Central memory CD4-positive, alpha-beta T cell (primary cell): ENCODE measurements at places on chromosomes 4 and X.

DNA sequence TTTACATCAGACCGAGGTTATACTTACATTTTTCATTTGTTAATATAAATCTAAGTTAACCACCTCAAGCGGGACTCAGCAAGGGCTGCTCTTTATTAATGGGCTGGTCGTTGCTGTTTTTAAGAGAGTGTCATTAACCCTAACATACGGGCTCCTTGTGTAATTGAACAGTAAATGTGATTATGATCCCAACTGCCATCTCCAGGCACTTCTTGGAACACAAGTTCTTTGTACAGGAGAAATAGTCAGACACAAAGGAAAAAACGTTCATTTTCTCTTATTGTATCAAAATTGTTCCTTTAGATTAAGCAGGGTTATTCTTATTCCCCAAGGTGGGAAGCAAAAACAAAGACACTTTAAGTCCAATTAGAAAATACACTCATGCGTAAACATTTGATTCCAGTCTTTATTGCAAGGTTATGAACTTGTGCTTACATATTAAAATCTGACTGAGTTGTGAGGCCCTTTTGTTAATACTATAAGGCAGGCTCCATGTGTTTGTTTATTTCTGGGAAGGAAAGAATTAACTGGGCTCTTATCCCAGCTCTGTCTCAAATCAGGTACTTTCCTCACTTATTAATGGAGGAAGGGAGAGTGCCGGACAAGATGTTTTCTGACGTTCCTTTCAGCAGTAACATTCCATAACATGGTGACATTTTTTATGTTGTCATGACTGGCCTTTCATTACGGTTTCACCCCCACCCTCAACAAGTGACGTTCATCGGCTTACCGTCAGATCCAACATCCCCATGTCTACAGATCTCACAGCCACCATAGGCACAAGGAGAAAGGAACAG, 95.9 kb downstream of the RASL11B start:
- DNase-seq: no peak

- DNase-seq: no peak
Observed at GRCh38 chrX:150879855-150880807, 18.3 kb downstream of the CD99L2 start.

DNA sequence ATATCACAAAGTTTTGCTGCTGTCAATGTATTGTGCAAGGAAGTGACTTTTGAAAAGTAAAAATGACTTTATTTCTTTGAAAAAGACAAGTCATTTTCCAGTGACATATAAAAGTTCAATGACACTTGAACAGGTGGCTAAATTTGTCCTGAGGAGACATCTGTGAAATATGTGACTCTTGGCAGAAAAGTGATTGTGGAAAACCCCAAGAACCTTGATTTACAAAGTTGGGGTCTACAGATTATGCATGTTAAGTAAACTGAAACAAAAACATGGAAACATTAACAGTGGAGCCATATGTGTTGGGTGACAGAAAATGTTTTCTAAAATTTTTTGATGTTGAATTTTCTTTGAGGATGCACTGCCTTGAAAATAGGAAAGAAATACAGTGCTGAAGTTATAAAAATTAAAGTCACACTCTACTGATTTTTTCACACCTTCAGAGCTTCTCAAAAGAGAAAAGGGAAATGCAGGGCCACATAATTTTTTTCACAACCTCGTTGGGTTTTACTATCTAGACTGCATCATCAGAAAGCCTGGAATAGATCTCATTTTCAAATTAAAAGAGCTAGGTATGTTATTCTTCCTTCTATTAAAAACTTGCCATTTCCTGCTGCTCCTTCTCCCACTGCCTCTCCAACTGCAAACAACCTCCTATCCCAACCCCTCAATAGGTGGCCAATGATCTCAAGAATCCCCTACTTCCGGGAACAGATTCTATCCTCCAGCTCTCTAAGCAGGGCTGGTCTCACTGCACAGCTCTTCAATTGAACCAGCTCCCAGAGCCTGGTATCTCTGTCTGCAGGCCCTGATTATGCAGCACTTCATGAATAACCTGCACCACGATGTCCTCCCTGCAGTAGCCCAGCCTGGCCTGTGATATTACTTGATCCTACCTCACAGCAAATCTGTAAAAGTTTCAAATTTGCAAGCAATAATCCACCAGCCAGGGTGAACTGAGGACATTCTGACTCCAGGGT, 570.8 kb upstream of the CPEB2 start:
- no peak for DNase-seq

DNA sequence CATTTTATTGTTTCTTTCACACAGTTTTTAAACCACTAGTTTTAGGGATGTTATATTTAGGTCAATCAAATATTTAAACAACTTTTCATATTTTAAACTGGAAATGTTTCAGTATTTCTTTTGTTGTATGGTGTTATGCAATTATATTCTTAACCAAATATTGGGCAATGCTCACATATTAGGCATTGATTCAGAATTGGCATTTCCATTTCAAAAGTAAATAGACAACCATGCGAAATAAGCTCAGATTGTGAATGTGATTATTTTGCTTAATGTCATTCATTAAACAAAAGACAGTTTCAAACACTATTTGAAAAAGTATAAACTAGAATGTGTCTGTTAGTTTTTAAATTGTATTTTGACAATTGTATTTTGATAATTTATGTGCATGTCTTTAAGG, 36.9 kb downstream of the ARAP2 start:
- DNase-seq: no peak

DNA sequence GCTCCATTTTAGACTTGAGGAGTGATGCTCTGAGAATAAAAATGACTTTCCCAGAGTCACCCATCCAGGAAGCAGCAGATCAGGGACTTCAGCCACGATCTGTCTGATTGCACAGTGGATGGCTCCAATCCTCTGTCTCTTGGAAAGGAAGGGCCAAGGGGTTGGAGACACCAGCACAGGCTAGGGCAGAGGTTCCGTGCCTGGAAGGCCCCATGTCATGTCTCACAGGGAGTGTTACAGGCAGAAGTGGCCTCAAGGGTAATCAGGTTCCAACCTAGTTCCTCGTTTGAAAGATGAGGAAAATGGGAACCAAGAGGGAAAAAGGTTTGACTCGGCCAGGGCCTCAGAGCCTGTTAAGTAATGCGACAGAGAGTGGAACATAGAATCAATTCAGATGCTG, 160.0 kb downstream of the EFNB1 start:
- no peak for DNase-seq

DNA sequence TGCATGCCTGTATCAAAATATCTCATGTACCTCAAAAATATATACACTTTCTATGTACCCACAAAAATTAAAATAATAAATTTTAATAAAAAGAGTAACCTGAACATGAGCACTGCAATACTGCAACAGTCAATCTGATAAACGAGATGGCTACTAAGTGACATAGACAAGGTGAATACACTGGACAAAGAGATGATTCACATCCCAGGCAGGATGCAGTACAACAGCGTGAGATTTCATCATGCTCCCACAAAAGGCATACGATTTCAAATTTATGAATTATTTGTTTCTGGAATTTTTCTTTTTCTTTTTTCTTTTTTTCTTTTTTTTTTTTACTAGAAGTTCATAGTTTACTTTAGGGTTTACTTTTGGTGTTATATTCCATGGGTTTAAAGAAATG, 12.2 kb upstream of the FGF16 start:
- no peak for DNase-seq

DNA sequence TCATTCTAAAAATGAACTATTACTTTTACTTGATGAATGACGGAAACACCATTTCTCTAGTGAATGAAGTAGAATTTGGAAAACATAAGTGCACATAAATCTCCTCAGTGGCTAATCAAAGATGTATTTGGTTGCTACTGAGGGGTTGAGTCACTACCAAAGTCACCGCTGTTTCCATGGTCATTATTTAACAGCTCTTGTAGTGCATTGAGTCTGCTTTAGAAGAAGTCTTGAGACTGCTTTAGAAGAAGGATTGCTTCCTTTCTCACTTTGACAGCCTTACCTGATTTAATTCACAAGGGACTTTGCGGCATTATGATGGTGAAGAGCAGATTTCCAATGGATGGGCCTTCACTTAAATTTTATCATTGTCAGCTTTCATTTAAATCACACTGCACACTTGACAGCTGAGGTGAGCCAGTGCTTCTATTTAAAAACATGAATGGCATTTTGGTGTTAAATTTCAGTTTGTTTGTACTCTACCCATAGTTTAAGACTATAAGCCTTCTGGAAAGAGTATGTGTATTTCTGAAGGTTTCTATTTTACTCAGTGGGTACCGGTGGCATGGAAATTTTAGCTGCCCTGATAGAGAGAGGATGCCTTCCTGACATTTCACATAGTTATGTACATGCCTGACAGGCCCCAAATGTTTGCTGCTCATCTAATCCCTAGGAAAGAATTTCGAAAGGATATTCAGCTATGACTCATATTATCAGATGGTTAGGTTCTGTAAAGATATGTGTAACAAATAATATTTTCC, 9.5 kb downstream of the ASB5 start:
- DNase-seq: no peak

GRCh38 chrX:109281483-109282275, 200.2 kb downstream of the GUCY2F start:
- DNase-seq: no peak

DNA sequence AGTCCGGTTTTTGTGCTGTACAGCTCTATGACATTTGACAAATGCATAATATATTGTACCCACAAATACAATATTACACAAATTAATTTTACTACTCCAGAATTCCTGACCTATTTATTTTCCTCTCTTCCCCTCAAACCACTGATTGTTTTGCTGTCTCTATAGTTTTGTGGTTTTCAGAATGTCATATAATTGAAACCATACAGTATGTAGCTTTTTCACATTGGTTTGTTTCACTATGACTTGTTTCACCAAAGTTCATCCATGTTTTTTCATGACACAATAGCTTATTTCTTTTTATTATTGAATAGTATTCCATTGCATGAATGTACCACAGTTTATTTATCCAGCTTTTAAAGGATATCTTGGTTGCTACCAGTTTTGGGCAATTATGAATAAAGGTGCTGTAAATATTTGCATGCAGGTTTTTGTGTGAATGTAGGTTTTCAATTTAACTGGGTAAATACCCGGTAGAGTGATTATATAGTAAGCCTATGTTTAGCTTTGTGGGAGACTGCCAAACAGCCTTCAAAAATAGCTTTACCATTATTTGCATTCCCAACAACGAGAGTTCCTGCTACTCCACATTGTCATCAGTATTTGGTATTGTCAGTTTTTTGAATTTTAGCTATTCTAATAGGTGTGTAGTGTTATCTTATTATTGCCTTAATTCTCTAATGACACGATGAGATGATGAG, 25.9 kb downstream of the RNF175 start:
- no peak for DNase-seq

DNA sequence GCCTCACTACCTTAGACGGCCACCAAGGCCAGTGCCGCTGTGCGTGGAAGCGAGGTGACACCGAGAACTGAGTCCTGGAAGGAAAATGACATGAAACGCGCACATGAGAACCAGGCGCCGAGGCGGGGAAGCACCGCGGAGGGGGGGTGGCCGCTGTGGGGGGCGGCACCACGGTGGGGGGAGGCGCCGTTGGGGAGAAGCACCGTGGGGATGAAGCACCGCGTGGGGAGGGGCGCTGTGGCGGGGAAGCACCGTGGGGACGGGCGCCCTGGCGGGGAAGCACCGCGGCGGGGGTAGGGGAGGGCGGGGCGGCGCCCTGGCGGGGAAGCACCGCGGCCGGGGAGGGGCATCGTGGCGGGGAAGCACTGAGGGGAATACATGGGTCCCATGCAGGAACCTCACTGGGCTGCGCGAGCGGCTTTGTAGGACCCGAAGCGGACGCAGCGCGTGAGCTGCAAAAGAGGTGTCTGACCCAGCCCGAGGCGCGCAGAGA, 28.0 kb downstream of the PPP2R3B start:
- DNase-seq: no peak

- DNase-seq: no peak
Observed at GRCh38 chr4:107870916-107871786, 46.4 kb downstream of the SGMS2 start.

- DNase-seq: no peak
Observed at GRCh38 chrX:1883772-1884171, 268.9 kb downstream of the ASMT start.

DNA sequence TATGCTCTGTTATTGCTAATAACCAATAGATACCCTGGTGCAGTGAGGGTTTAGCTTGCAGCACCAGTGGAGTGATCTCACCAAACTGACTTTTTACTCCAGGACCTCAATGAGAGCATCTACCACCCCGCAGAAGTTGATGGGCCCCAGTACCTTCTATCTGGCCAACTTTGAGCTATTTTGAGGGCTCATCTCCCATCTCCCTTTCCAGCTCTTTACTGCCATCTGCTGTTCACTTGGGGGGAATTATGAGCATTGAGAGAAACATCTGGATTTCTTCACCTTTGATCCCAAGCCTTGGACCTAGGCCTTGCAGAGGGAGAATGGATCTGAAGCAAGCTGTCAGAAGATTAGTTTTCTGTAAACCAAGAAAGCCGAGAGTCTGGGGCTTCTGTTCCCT, 143.6 kb downstream of the TMEM164 start:
- DNase-seq: peak; percentile 26

- no peak for DNase-seq
Observed at GRCh38 chr4:47713129-47713834, 124.6 kb downstream of the CORIN start.

GRCh38 chr4:3252480-3252828, 3.5 kb downstream of the MSANTD1 start:
- no peak for DNase-seq

GRCh38 chr4:124851741-124852140, 139.2 kb upstream of the ANKRD50 start:
- no peak for DNase-seq

DNA sequence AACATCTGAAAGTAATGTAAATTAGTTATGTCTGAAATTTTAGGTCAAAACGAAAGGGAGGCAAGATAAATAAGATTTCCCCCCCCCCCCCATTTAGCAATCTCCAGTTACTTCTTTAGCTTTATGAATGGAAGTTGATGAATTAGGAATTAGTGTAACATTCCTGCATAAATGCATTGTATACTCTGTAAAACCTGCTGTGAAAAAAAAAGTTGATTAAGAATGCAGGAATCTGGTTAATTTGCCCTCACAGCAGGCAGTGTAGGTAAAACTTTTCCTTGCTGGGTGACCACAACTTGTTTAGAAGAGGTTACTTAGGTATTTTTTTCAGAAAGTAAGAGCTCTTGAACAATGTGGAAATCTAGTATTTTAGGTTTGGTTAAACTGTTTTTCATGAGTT, 15.3 kb downstream of the LARP7 start:
- no peak for DNase-seq

DNA sequence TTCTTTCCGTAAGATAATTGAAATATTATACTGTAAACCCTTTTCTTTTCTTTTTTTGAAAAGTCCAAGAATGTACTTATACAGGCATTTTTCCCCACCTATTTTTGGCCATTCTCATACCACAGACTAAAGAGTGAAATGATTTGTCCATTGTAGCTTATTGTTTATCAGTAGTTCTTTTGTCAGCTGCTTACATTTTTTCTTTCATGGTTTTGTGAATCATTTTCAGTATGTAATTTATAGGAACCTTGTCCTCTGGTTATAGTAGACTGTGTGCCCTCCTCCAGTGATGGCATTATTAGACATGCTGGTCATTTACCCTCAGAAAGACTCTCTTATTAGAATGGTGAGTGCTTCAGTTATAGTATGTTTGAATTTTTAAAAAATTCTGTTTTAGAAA, 56.7 kb downstream of the CCKAR start:
- DNase-seq: no peak

GRCh38 chrX:107505223-107505622, 55.8 kb downstream of the FRMPD3 start:
- no peak for DNase-seq
